ENCODE measurements at places on chromosomes 2 and 18.

GRCh38 chr2:221372907-221373306, 199.2 kb downstream of the EPHA4 start:
- no peak for DNase-seq

DNA sequence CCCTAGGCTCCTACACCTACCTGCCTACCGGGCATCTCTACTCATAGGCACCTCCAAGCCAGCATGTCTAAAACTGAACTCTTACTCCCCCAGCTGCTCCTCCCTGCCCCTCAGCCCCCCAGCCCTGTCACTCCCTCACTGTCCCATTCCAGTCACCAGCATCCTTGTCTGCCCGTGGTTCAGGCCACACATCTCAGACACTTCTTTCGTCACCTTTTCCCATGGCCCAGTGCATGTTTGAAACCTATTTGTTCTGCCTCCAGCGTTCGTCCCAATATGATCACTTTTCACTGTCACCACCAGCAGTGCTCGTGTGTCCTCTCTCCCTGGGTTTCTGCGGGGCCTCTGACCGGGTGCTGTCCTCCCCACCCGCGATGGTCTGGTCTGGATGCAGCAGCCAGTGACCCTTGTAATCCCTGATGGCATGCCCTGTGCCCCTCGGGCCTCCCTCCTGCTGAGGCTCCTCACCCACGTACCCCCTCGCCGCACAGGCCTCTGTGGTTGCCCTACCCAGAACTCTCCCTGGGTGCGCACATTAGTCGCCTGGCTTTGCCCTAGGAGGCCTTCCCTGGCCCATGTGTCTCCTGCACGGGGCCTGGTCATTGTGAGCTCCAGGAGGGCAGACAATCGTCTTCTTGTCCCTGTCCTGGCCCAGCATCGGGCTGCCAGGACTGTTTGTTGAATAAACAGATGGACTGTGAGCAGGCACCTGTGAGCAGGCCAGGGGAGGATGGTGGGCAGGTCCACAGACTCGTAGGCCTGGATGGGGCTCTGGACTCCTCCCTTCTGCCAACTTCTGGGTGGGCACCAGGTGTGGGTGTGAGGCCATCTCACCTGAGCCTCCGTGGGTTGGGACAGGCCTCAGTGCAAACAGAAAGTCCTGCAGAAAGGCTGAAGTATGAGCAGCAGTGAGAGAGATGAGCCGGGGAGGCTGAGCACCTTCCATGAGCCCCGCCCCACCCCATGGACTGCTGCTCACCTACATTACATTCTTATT, 15.5 kb downstream of the LDLRAD4 start:
- no peak for DNase-seq

GRCh38 chr18:50842846-50843245, 23.0 kb upstream of the MRO start:
- DNase-seq, result no peak

GRCh38 chr2:7075834-7076233, 158.6 kb downstream of the RNF144A start:
- DNase-seq, result no peak

- no peak for DNase-seq
Measured at GRCh38 chr18:51361130-51361860, 163.8 kb upstream of the MEX3C start.

DNA sequence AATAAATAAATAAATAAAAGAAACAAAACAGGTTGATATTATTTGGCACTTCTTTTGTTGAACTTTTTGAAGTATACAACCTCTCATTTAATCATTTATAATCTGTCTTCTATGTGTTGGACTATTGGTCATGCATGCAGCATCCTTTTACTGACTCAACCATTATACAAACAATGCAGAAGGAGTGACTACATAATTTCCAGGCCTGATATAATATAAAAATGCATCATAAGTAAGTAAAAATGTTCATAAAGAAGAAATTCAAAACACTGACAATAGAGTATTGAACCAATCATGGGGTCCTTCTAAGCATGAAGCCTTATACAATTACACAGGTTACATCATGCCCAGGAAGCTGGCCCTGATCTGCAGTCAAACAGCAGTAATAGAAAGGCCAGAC, 141.5 kb upstream of the FN1 start:
- no peak for DNase-seq

GRCh38 chr2:16348821-16349515, 316.7 kb downstream of the CYRIA start:
- DNase-seq, result no peak

GRCh38 chr2:96806468-96807126, 9.5 kb upstream of the CNNM3 start:
- DNase-seq, result no peak

- no peak for DNase-seq
Measured at GRCh38 chr2:234795272-234795920, 156.4 kb upstream of the SH3BP4 start.

DNA sequence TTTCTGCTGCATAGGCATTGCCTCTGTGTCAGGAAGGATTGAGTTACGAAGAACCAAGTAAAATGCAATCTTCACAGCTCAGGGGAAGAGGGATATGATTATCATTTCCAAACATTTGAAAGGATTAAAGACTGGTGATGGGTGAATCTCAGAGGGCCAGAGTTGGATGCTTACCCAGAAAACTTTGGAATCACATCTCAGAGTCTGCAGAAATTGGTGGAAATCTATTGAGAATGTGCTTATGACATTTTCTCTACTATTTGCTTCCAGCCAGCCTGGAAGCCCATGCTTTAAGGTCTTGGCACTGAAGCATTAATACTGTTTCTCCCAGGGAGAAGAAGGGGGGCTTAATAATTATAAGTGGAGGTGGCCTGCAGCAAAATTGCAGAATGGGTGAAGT, 1301.4 kb upstream of the PIK3C3 start:
- no peak for DNase-seq

DNA sequence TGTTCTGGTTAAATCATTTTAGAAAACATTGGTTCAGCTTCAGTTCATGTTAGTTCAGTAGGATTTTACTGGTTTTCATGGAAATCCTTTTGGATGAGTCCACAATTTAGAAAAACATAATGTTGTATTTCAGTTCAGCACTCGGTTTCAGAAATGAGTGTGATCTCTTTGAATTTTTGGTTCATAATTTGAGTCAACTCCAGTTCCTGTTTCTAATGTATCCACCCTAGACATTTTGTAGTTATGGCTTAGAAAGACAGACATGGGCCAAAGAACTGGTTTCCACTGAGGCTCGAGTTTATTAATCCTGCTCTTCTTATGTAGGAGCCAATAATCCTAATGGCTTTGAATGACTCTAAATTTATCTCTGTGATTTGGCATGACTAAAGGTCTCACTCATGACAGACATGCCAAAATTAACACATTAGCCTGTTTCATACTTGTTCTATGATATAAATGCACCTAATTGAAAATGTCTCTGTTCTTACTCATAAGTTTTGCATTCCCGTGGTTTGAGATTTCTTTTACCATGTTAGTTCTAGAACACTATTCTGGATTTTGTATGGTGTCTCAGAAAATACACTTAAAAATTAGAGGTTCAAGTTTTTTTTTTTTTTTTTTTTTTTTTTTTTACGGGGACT, 82.3 kb upstream of the SPRED2 start:
- DNase-seq, result no peak

- DNase-seq, result no peak
Measured at GRCh38 chr2:9326975-9327374, 96.4 kb downstream of the ITGB1BP1 start.

DNA sequence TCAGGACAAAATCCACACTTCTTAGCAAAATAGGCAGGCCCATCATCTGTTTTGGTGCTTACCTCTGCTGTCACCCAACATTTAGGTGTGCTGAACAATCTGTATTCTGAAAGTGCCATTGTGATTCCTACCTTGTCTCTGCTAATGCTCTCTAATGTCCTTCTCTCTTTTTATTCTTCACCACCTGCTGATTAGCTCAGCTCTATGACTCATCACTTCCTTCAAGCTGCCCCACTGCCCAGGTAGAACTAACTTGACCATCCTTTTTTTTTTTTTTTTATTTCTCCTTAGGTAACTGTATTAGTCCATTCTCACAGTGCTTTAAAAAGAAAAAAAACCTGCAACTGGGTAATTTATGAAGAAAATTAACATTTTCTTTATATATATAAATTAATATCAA, 478.7 kb upstream of the POU3F3 start:
- no peak for DNase-seq

GRCh38 chr2:189016311-189016861, 42.2 kb downstream of the COL3A1 start:
- no peak for DNase-seq
